ENCODE measurements at places on chromosomes 3 and 15.

DNA sequence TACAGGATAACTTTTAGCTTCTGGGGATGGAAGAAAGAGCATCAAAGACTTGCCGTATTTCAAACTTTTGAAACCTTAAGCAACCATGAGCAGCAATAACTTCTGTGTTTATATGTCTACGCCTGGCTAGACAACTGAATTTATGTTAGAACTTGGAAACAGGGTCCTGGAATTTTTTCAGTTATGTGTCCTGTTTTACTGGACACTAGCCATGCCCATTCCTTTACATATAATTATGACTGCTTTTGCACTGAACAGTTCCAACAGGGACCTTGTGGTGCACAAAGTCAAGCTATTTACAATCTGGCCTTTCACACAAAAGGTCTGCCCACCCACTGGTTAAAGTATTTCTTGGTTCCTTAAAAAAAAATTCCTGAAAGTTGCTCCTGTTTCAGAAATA lies 37.1 kb downstream of the TJP1 start:
- DNase-seq, result no peak

DNA sequence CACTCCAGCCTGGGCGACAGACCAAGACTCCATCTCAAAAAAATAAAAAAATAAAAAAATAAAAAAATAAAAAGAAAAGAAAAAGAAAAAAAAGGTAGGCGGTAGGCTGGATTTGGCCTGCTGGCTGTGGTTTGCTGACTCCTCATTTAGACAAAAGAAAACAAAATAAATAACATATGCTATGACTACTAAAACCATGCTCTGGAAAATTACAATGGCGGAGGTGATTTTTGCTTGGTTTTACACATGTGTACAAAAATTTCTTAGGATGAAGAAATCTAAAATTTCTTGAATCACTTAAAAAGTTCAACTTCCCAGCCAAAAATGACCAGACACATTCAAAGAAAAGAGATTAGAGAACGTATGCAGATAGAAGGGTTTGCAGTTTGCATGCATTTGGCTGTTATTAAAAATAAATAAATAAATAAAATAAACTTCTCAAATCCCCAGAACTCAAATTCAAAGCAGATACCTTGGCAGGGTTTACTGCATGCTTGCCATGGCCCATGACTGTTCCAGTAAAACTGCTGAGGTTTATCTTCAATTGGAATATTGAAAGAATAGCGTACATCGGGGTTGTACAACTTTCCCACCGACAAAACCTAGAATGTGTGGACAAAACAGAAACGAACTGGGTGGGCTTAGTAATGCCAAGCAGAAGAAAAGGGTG lies 65.9 kb downstream of the ADAMTS9 start:
- DNase-seq, result no peak

DNA sequence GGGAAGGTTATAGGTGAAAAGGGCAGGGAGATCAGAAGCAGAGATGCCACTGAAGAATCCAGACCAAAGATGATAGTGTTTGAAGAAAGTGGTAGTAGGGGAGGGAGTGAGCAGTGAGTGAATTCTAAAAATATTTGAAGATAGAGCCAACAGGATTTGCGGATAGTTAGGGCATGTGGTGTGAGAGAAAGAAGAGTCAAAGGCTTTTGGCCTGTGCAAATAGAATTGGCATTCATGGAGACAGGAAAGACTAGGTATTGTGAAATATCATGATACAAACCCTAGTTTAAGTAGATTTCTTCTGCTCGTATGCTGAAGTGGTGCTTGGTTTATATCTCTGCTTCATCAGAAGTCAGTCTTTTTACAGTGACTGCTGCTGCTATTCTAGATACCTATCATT lies 224.2 kb upstream of the CFAP20DC start:
- no peak for DNase-seq

- DNase-seq, result no peak
These were observed 27.3 kb downstream of the VGLL3 start for GRCh38 chr3:86963611-86964010.

DNA sequence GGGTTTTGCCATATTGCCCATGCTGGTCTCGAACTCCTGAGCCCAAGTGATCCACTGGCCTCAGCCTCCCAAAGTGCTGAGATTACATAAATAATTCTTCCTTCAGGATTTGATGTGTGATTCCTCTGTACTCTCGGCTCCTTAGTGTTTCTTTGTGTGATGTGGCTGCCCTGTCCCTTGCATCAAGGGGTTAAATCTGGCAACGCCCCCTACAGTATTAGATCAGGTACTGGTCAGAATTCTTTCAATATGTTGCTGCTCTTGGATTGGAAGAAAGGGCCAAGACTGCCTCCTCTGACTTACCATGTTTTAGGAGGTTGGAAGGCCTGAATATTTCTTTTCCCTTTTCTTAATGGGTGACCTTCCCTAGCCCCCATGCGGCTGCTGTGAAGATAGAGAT lies 390.6 kb upstream of the WNT5A start:
- DNase-seq, result no peak

GRCh38 chr15:45993072-45993471 lies 358.2 kb downstream of the SQOR start:
- DNase-seq, result no peak

GRCh38 chr3:43013743-43014155 lies 34.6 kb downstream of the GASK1A start:
- DNase-seq, result no peak
